Glomerular endothelial cell (primary cell): ENCODE measurements at places on chromosomes 16 and 17.

GRCh38 chr16:14628806-14629611 lies 1.1 kb downstream of the PARN start:
- DNase-seq = no peak

GRCh38 chr16:85377388-85378144 lies 235.6 kb upstream of the GSE1 start:
- DNase-seq = no peak

GRCh38 chr17:1661045-1661444 lies 11.4 kb upstream of the RILP start:
- DNase-seq = no peak

DNA sequence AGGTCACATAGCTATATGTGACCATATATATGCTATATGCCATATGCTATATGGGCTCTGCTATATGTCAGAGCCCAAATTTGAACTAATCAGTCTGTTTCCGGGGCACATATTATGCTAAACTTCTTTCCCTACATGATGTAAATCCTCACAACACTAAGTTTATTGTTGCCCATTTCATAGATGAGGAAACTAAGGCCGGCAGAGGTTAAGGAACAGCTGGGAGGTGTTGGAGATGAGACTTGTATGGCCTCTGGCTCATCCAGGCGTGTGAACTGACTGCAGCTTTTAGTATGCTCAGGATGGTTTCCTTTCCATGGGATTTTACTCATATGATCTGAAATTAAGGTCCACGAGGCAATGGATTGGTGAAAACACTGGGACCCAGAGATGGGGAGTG lies 17.5 kb upstream of the CNOT1 start:
- DNase-seq = no peak

GRCh38 chr17:30232015-30232823 lies 3.3 kb downstream of the SLC6A4 start:
- no peak for DNase-seq

GRCh38 chr16:81676066-81676882 lies 102.8 kb upstream of the PLCG2 start:
- no peak for DNase-seq

GRCh38 chr16:15648135-15648730 lies 1.8 kb upstream of the NDE1 start:
- DNase-seq = no peak

DNA sequence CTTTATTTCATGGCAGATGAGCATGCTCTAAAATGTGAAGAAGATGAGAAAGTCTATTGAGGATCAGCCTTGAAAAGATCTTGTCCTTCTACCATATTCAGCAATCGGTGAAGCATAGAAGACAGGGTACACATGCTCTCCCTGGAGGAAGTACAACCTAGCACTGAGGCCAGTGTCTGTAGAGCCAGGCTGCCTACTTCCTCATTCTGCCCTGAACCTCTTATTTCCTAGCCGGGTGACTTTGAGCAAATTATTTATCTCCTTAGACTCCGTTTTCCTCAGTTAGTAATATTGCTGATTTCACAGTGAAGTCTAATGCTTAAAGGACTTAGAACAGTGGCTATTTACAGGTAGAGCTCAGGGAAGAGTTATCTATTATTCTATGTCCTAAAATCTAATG lies 58.4 kb downstream of the TMEM100 start:
- no peak for DNase-seq

- DNase-seq = no peak
These were observed 80.9 kb downstream of the PARN start for GRCh38 chr16:14548933-14549788.

DNA sequence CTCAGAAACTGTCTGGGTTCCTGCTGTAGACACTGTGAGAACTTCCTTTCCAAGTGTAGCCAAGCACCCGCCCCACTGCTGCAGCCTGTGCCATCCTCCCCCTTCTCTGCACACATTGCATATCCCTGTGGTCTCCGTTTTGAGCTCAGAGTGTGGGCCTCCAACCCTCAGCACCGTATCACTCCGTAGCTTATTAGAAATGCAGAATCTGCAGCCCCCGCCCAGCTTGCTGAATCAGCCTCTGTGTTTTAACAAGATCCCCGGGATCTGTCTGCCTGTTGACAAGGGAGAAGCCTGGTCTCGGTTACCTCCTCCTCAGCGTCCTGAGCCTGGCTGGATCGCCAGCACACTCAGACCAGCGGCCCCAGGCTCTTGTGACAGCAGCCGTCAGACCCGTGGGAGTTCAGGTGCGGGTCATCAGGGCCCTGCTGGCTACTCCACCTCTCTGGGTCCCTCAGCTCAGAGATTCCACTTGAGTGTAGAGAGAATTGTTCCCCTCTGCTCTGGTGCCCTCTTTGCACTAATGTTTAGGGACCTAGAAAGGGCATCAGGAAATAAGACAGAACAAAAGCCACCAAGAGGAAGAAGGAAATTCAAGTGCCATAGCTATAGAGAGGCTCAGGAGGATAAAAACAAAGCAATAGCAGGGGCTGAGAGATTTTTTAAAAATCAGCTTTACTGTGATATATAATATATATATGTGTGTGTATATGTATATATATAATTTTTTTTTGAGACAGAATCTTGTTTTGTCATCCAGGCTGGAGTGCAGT lies 92.3 kb downstream of the PITPNC1 start:
- no peak for DNase-seq

DNA sequence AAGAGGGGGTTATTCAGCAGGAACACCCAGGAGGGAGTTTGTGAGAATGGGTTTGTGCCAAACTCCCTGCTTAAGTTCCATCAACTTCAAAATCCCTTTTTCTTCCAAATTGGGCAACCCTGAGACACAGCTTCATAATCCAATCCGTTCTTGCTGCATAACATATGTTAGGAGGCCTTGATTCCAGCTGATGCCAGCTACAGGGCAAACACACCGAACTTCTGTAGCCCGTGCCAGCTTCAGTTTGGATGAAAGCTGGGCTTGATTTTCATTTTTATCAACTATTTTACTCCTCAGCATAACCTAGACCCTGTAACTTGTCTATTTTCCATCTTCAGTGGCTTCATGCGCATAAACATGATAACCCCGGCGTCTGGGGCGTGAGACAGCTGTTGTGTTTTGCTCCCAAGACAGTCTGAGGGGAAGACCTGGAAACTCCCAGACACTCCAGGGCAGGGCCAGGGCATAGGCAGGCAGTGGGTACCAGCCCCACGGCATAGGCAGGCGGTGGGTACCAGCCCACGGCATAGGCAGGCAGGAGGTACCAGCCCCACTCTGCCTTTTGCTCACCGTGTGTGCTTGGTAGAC lies 220.4 kb downstream of the C16orf95 start:
- DNase-seq = no peak

- DNase-seq = no peak
These were observed 306.2 kb downstream of the CPPED1 start for GRCh38 chr16:12497526-12497925.
